PC-9 (cell line): ENCODE measurements at places on chromosomes 2 and 18.

DNA sequence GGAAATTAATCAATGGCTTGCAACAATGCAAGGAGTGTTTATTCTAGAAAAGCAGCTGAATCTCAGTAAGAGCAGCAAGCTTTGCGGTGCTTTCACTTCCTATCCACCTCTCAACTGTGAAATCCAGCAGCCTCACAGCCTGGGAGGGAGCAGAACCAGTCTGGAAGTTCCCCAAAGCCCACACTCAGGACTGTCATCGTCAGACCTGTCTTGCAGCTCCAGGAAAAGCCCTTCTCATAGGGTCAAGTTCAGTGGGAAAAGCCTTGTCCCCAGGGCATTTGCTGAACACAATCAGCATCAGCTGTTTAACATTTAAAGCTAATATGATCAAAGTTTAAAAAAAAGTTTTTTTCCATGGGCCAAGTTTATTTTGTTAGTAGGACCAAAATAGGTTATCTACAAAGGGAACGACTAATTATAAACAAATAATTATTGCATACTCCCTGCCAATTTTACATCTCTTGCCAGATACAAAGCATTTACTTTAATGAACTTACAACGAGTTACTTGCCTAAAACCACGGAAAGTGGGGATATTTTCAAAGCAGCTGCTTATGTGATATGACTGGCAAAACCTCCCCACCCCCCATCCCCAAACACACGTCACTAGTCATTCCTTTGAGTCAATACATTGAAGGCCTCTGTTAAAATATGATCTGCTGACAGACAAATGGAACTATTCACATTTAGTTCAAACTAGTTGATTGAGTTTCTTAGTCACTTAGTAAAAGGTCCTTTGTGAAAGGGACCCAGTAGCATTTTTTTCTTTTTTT is 36.8 kb downstream of the PARD6G start:
- no peaks in the 10 kb centered on the region for H3K36me3 ChIP-seq
- peaks cover 9% of the 10 kb centered on the region for H3K27me3 ChIP-seq
- no peak for DNase-seq
- no peaks in the 10 kb centered on the region for H3K4me1 ChIP-seq
- no peak overlapping the region for H3K27ac ChIP-seq

GRCh38 chr2:105910497-105911238 is 166.0 kb downstream of the NCK2 start:
- no peaks in the 10 kb centered on the region for H3K4me1 ChIP-seq
- no peak for DNase-seq
- H3K27me3 ChIP-seq = no peaks in the 10 kb centered on the region
- H3K4me3 ChIP-seq = no peak overlapping the region

GRCh38 chr2:237535385-237536082 is 30.8 kb upstream of the PRLH start:
- H3K27me3 ChIP-seq = no peaks in the 10 kb centered on the region
- H3K4me3 ChIP-seq = no peak overlapping the region
- H3K27ac ChIP-seq = no peak overlapping the region
- DNase-seq = no peak

GRCh38 chr2:6937157-6937556 is 19.9 kb downstream of the RNF144A start:
- H3K4me3 ChIP-seq = no peak overlapping the region
- no peaks in the 10 kb centered on the region for H3K4me1 ChIP-seq
- H3K27me3 ChIP-seq = no peaks in the 10 kb centered on the region
- no peak overlapping the region for H3K27ac ChIP-seq
- H3K36me3 ChIP-seq = no peaks in the 10 kb centered on the region

DNA sequence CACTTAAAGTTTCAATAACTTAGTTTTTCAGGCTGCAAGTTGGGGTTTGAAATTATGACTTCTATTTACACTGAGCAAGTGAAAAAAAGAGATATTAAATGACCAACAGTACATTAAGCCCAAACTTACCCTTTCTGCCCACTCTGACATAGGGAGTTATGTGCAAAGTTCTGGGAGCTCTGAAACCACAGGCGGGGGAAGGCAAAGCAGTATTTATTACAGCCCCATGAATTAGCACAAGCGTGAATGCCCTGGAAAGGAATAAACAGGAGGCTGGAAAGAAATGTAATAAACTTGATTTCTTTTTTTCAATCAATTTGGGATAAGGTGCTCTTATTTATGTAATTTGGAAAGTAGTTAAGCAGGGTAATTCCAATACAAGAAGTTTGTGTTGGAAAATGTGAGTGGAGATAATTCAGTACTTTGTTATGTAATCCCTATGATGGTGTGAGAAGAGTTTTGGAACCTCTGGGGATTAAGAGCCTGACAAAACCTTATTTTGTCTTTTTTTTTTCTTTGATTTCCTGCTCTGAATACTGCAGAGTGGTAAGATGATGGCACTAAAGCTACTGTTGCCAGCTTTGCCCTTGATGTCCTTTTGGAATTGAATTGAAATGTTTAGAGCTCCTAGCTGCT is 351.5 kb downstream of the ARHGAP15 start:
- no peaks in the 10 kb centered on the region for H3K4me1 ChIP-seq
- H3K36me3 ChIP-seq = no peaks in the 10 kb centered on the region
- DNase-seq = no peak
- H3K4me3 ChIP-seq = no peak overlapping the region
- no peak overlapping the region for H3K27ac ChIP-seq
